NCI-H1417 treated with DMSO at 0.1 percent for 48 hours (cell line): ENCODE measurements at places on chromosomes 3 and 15.

GRCh38 chr15:66702787-66703539 is 927 bp downstream of the SMAD6 start:
- no peak for DNase-seq

DNA sequence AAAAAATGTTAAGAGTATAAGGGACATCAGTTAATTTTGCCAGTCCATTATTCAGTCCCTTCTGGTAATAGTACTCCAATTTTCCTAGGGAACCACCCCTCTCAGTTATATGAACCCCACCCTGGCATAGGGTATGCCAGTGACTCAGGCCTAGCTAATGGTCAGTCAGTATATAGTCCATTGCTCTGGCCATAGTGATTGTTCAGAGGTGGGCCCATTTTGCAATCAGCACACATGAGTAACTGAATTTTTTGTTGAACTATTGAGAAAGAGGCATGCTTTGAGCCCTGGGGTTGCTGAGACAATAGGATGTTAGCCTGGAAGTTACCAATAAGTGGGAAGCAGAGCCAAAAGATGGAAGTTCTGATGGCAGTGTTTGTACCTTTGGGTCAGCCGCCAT is 4.1 kb downstream of the LRCH3 start:
- no peak for DNase-seq

GRCh38 chr15:66698318-66698961 is 3.6 kb upstream of the SMAD6 start:
- no peak for DNase-seq

DNA sequence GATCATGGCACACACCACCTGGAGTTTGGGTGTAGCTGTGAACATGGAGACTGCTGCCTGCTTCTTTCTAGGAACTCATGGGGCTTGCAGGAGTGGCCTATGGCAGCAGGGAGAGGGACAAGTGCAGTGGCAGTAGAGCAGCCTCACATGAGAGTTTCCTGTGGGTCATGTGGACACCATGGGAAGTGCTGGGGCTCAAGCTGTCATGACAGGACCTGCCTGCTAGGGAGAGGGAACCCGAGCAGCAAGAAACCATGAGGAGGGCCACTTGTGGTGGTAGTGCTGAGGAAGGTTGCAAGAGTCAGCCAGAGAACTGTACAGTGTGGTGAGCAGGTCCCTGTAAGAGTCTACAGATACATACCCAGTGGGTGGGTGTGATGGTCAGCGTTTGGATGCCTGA is 73.8 kb upstream of the MRPS22 start:
- DNase-seq, result no peak

DNA sequence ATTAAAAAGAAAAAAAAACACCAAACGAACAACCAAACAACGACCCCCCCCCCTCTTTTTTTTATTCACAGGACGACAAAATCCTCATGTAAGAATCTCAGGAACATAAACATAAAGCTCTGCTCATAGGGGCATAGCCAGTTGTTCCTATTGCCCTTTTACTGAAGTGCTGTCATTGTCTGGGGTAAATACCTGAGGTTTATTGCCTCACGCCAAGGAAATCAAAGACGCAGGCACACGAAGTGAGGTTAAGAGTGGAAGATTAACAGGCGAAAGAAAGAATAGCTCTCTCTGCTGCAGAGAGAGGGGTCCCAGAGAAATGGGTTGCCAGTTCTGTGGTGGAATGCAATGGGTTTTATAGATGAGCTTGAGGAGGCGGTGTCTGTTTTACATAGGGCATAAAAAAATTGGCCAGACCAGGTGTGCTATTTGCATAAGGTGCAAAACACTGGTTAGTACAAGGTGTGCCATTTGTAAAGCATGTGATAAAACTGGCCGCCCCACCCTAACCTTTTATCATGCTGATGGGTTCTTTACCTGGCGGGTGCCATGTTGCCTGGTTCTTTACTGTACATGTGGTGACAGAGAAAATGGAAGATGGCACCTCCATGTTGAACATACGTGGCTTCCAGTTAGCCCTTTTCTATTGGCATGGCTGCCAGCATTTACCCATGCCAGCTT is 257.6 kb upstream of the ZPLD1 start:
- no peak for DNase-seq

DNA sequence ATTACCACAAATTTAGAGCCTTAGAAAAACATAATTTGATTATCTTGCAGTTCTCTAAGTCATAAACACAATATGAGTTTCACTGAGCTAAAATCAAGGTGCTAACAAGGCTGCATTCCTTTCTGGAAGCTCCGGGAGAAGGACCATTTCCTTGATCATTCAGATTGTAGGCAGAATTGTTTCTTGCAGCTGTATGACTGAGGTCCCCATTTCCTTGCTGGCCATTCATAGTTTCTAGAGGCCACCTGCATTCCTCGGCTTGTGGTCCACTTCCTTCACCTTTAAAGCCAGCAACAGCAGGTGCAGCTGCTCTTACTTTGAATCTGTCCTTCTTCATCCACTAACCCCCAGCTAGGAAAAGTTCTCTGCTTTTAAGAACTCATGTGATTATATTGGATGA is 58.7 kb downstream of the IFT80 start:
- DNase-seq, result no peak

DNA sequence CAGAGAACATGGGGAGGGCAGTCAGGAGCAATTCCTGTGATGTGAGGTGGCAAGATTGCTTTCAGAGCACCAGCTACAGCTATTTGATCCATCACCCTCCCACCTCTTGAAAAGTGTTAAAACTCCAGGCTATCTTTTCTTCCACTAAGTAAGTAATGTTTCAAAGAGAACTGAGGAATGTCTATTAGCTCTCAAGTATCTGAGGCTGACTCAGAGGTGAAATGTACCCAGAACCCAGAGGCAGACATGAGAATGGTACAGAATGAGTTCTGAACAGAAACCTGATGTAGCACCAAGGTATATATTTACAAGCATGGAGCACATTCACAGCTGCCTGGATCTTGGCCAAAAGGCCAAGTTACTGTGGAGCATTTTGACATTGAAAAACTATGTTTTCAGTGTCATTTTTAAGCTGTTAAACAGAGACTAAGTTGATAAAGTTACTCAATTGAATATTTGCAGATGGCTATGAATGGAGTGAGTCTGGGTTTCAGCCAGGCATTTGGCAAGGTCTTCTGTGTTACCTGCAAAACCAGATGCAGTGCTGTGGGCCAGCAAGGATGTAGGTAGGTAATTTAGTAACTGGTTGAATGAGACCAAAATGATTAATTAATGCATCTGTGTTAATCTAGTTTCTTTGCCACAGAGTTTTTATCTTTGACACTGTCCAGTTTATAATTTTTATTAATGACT is 227.7 kb upstream of the CD96 start:
- DNase-seq, result no peak

DNA sequence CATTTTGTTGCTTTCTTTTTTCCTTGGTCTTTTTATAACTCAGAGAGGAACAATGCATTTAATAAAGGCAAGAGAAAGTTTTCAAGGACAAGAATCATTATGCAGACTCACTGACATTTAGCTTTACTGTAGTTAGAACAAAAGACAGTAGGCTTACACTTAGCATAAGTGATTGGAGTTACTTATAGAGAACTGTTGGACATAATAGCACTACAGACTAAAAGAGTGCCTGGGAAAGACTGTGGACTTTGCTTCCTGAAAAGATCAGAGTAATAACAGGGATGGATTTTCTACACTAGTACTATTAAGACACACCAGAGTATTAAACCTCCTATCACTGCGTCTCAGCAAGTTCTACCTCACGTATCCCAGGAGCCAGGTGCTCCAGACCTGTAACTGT is 39.3 kb upstream of the SPRED1 start:
- no peak for DNase-seq

DNA sequence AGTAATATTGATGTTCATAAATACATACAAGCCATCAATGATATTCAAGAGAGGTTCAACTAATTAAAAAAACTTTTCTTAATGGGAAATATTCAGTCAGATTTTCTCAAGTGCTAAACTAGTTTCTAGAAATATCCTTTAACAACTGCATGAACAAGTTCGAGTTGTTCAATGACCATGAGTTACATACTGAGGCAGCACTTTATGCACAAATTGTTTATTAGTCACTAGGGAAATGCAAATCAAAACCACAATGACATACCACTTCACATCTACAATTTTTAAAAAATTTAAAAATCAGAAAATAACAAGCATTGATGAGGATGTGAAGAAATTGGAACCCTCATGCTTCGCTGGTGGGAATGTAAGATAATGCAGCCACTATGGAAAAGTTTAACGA is 62.4 kb downstream of the RAD18 start:
- no peak for DNase-seq

DNA sequence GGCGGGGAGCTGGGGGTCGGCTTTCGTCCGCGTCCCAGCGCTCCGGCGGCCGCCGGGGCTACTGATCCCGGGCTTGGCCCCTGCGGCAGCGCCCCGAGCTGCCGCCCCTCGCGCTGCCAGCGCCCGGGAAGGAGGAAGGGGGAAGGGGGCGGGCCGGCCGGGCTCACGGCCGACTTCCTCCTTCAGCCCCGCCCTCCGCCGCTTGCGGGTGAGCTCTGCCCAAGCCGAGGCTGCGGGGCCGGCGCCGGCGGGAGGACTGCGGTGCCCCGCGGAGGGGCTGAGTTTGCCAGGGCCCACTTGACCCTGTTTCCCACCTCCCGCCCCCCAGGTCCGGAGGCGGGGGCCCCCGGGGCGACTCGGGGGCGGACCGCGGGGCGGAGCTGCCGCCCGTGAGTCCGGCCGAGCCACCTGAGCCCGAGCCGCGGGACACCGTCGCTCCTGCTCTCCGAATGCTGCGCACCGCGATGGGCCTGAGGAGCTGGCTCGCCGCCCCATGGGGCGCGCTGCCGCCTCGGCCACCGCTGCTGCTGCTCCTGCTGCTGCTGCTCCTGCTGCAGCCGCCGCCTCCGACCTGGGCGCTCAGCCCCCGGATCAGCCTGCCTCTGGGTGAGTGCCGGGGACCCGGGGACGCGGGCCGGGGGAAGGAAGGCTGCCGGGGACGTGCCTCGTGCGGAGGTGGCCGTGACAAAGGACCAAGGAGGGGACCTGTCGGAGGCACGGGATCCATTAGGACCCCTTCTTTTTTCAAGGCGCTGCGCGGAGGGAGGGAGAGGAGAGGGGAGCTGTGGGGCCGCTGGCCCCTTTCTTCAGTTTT is at the start of gene SEMA4B:
Gene SEMA4B, plus strand, starts transcription at position 201 of the 814 bp plus-strand sequence. Its CDS starts 249 bp downstream, at position 450.
- DNase-seq, result no peak

DNA sequence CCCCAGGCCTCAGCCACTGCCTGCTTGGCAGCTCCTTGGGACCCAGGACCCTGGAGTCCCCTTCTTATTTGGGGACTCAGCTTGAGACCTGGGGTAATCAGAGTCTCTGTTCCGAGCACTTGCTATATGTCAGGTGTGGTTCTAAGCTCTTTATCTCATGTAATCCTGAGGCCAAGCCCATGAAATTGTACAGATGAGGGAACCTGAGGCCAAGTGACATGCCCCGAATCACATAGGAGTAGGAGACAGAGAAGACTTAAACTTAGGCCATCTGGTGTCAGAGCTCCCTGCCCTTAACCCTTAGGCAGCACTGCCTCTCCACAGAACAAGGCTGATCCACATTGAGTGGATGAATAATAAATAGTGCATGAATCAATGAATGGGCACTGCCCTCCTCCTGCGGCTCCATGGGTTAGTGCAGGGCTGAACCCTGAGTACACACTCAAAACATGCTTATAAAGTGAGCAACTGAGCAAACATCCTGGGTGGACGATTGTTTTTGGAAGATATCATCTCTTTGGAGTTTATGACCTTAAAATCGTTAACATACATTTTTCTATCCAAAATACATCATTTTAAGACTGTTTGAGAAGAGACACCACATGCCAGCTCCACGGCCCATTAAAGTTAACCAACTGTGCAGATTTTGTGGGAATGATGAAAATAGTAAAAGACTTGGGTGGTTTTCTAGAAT is 33.2 kb upstream of the IQSEC1 start:
- DNase-seq, result no peak

DNA sequence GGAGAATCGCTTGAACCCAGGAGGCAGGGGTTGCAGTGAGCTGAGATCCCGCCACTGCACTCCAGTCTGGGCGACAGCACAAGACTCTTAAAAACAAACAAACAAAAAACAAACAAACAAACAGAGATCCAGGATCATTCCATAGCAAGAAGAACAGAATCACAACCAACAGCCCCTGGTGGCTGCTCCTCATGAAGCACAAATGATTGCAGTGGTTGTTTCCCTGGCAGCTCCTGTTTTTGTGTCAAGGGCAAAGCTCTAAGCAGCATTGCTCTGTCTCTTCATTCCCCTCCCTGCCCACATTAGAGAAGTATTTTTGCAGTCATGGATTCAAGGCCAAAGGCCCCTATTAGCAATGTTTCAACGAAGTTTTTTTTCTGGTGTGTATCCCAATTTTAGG is 25.8 kb upstream of the BLM start:
- no peak for DNase-seq

- no peak for DNase-seq
Measured at GRCh38 chr3:129613367-129613740, 6.9 kb upstream of the PLXND1 start.

- DNase-seq, result no peak
Measured at GRCh38 chr3:41532976-41533375, 333.7 kb downstream of the CTNNB1 start.
